ENCODE measurements at places on chromosomes 1 and 21.

DNA sequence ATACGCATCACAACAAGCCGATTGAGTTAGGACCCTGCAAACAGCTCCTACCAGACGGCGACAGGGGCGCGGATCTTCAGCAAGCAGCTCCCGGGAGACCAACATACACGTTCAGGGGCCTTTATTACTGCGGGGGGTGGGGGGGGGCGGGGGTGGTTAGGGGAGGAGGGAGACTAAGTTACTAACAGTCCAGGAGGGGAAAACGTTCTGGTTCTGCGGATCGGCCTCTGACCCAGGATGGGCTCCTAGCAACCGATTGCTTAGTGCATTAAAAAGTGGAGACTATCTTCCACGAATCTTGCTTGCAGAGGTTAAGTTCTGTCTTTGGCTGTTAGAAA is 162.0 kb downstream of the RUNX1 start:
- no peak for DNase-seq

GRCh38 chr1:188986745-188987417 is 1490.8 kb downstream of the BRINP3 start:
- DNase-seq, result no peak

GRCh38 chr1:176557543-176558258 is 94.7 kb downstream of the PAPPA2 start:
- no peak for DNase-seq

DNA sequence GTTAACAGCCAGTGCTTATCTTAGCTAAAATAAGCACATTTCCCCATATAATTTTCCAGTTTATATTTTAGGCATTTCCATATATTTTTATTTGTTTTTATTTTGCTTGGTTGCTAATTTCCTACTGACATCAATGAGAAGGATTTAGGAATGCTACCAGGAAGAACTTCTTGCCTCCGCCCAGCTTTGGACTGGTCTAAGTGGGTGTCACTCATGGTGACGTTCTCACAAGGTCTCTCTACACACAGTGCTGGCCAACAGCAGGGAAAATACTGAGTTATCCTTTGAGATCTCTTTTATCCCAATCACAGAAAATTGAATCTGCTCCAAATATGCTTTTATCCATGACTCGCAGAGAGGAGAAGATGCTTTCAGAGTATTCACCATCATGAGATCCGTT is 13.2 kb downstream of the MX1 start:
- no peak for DNase-seq

GRCh38 chr1:186653312-186653711 is 26.9 kb downstream of the PTGS2 start:
- DNase-seq, result no peak

- DNase-seq, result no peak
Measured at GRCh38 chr1:165698761-165699052, 345 bp upstream of the ALDH9A1 start.

DNA sequence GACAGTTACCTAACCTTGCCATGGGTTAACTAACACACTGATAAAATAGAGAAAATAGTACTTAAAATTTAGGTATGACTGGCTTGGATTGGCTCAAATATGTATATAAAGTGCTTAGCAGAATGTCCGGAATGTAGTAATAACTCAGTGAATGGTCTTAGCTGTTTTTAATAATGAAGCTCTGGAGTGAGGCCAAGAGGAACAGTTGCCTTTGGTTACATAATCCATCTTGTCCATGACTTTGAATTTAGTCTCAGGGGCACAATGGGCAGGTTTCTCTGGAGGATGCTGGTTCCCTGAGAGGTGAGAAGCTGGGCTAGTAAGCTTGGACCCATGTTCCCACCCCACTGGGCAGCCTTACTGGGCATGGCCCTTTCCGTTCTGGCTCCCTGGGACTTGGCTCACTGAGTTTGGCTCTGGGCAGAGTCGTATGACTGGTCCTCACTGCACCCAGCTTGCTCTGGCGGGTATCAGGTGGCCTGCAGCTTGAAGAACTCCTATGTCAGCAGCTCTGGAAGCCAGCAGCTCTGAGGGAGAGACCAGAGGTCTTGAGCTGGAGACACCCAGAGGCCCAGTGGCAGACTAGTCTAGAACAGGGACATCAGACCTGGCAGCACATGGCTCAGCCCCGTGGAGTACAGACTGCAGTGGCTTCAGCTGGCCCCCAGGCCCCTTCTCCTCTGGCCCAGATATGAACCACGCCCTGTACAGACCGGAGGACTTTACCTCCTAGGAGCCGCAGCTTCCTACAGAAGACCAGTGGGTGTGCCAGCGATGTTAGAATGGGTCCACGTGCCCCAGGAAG is 40.4 kb downstream of the TENT5C start:
- no peak for DNase-seq

DNA sequence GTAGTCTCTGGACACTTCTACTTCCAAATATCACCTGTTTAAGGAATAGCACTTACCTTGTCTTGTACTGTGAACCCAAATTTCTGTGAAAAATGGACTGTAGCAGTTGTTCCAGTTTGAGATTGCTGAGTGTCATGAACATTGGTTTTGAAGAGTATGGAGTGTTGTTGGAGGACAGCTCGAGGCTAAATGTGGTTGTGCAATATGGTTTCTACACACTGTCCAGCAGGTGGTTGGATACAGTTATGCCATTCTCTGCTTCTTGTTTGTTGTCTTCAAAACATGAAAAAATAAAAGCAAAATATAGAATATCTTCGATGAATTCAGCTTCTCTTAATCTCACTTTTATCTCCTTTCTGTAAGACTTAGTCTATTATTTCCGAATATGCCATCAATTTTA is 67.1 kb downstream of the DDR2 start:
- no peak for DNase-seq

GRCh38 chr1:15957221-15958095 is 18.4 kb downstream of the ZBTB17 start:
- peak; percentile 38 for DNase-seq

DNA sequence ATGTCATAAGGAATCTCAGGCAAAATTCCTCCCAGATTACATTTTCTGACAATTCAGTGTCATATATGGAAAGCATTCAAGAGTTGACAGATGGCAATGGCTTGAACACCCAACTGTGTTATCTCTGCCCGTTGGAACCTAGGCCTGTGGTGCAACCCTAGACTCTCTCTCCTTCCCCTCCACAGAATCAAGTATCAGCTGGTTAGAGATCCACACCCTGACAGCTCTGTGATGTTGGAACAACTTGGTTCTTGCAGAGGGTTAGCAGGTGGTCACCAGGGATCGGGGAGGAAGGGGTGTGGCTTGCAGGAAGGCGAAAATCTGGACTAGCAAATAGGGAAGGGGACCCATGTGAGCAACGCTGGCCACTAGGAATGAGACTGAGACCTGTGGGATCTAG is 26.3 kb downstream of the PCSK9 start:
- DNase-seq, result no peak

DNA sequence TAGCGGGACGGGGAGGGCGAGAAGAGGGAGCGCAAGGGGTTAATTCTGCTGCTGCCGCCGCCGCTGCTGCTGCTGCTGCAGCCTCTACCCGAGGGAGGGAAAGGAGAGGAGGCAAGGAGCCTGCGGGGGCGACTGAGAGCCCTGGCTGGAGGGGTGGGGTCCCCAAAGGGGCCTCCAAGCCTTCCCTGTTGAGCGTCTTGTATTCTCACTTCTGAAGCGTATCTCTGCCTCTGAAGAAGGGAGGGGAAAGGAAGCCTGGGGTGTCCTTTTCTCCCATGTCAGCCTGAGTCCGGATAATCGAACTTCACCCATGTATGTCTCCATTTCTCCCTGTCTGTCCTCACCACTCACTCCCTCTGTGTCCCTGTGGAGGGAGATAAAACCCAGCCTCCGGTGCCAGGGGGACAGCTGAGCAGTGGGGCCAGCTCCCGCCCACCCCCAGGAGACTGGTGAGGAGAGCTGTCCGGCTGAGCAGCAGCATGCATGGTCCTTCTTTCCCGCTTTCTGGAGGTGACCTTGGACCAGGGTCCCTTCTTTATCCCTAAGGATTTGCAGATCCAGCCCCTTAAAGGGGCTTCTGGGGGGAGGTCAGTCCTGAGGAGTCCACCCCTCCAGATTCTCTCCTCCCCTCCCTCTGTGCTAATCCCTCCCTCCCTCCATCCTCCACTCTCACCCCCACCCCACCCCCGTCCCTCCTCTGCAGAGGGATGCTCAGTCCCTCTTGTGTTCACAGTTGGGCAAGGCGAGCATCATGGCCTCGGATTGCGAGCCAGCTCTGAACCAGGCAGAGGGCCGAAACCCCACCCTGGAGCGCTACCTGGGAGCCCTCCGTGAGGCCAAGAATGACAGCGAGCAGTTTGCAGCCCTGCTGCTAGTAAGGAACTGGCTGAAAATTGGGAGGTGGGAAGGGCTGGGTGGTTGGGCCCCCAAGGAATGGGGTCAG is 1.0 kb downstream of the NCDN start:
- no peak for DNase-seq

DNA sequence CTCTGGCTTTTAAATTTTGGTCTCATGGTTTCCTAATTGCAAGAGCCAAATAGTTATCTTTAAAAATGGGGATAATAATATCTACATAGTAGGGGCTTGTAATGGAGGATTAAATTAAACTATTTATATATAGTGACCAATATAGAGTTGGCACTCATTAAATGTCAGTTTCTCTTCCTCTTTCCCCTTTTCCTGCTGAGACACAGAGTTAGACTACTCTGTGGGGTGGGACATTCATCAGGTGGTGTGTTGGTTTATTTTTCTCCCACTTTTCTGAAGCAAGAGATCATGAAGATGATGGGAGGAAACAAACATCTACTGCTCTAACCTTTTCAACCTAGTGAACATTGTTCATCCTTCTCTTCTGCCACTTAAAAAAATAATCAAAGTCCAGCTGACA is 17.3 kb upstream of the RAP1A start:
- no peak for DNase-seq

DNA sequence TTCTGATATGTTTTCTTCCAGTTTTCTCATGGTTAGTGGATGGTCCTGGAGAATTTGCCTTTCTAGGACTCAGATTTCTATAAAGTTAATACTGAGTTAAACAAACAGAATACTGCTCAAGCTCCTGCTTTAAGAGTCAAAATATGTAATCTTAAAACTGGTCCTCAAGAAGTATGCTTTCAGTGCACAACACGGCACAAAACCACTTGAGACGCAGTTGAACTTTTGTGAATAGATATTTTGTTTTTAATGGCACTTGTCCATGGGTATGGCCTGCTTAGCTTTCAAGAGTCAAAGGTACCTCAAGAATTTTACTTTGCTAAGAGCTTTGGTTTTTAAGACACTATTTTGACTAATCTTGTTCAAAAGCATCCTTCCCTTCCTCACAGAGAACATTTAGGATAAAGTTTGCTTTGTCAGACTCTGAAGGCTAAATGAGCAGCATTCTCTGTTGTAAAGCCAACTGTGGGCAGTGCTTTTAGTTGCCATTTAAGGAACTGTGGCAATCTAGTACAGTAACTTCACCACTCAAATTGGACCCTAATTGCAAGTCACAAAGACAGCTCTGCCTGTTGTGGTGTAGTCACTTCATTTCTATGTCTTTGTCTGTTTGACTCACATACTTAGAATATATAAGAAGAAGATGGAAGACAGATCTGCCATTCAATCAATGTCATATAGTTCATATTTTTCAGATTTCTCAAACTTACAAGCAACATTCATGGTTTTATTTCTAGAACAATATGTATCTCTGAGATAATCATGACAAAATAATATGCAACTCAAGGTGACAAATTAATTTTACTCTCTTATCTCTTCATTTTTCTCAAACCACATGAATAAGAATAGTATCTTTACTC is 28.8 kb downstream of the SAMD13 start:
- DNase-seq, result no peak

DNA sequence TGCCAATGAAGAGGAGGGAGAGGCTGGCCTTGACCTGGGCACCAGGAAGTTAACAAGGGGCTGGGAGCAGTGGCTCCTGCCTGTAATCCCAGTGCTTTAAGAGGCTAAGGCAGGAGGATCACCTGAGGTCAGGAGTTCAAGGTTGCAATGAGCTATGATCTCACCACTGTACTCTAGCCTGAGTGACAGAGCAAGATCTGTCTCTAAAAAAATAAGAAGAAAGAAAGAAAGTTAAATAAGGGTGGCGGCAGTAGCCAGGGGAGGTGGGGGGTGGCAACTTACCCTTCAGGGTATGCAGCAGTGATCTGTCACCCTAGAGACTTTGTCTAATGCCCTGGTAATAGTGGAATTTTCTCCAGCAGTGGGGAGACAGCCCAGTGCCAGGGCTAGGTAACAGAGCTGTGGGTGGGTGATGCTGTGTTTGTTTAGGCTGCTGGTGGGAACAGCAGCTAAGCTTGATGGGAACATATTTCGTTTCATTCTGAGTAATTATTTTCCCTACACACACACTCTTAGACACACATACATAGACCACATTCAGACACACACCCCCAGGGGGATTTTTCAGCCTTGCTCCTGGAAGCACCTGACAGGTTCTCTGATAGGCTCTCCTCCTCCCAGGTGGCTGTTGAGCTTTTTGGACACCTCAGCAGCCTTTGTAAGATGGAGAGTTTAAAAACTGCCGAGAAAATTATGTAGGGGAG is 11.3 kb upstream of the SYT6 start:
- DNase-seq, result no peak

GRCh38 chr1:201224666-201225370 is 34.2 kb downstream of the IGFN1 start:
- DNase-seq, result no peak

DNA sequence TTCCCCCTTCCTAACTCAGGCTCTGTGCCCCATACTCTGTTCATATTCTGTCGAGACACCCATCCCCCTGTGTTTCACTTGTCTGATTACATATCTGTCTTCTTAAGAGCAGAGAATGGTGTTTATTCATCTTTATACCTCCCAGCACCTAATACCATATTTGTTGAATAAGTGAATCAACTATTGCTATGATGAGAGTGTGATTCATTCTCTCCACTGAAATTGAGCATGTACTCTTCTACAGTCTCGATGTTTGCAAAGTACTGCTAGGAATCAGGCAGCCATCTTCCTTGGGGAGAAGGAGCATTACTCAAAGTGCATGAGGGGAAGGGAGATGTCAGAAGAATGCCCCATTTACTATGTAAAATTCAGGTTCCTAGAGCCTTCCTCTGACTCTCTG is 27.0 kb downstream of the TBX15 start:
- no peak for DNase-seq

DNA sequence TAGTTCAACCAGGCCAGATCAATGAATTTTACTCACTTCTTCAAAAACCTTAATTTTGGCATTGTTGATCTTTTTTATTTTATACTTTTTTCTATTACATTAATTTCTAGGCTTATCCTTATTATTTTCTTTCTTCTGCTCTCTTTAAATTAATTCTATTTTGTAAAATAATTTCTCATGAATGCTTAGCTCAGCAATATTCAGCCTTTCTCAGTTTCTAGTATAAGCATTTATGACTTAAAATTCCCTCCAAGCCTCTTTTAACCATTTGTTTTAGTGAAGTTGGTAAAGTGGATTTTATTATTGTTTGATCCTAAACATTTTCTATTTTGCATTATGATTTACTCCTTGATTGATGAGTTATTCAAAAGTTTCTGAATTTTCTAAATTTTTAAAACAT is 20.6 kb upstream of the SAMD13 start:
- DNase-seq, result no peak

All from ACHN (cell line).